Heart right ventricle (tissue), 16 donors: ENCODE measurements at places on chromosomes 16 and 17. TPM values are rescaled to one million over a fixed set of nuclear protein-coding genes. Genes with fewer than 3 reads are reported as not detected.

The CA5A gene
- total RNA-seq = 0.16 TPM

The RNF151 gene
- not detected for total RNA-seq

The TPSD1 gene
- not detected for total RNA-seq

The CFAP119 gene
- total RNA-seq = 0.78 TPM

The YPEL2 gene
- total RNA-seq = 32.6 TPM

The PRR11 gene
- total RNA-seq = 0.61 TPM

The ELMO3 gene
- total RNA-seq = 0.57 TPM

The FKBP10 gene
- 7.2 TPM for total RNA-seq

The C16orf92 gene
- total RNA-seq = not detected

The KRT39 gene
- total RNA-seq = not detected
